ENCODE measurements at places on chromosomes 7 and 10. TPM values are rescaled to one million over a fixed set of nuclear protein-coding genes. Genes with fewer than 3 reads are reported as not detected.

ITGB8 gene
- 87.0 TPM for total RNA-seq

CEP55 gene
- 1.7 TPM for total RNA-seq

PRPS1L1 gene
- not detected for total RNA-seq

OR2A12 gene
- not detected for total RNA-seq

CALML5 gene
- not detected for total RNA-seq

SEMA3C gene
- 327 TPM for total RNA-seq

KIAA1549 gene
- 40.6 TPM for total RNA-seq

ANKRD61 gene
- total RNA-seq: not detected

All from temporal lobe (tissue), 4 donors.